ENCODE measurements at places on chromosomes 5 and 9.
A peak's percentile ranks its signal among the peaks of the same experiment; 100 is the strongest.

DNA sequence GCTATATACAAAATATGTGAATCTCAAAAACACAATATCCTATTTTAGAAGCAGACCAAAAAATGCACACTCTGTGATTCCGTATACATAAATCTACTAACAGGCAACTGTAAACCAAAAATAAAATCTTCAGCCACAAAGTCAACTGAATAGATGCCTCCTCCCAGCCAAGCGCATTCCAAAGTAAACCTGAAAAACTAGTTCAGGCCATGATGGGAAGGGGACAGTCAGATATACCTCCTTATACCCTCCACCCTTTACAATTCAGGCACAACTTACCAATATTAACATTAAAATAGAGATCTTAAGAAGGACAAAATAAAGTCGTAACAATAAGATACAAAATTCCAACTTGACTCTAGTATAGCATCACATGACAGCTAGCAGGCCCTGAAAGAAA lies 1604.5 kb upstream of the NUDT12 start:
- no peak for DNase-seq

DNA sequence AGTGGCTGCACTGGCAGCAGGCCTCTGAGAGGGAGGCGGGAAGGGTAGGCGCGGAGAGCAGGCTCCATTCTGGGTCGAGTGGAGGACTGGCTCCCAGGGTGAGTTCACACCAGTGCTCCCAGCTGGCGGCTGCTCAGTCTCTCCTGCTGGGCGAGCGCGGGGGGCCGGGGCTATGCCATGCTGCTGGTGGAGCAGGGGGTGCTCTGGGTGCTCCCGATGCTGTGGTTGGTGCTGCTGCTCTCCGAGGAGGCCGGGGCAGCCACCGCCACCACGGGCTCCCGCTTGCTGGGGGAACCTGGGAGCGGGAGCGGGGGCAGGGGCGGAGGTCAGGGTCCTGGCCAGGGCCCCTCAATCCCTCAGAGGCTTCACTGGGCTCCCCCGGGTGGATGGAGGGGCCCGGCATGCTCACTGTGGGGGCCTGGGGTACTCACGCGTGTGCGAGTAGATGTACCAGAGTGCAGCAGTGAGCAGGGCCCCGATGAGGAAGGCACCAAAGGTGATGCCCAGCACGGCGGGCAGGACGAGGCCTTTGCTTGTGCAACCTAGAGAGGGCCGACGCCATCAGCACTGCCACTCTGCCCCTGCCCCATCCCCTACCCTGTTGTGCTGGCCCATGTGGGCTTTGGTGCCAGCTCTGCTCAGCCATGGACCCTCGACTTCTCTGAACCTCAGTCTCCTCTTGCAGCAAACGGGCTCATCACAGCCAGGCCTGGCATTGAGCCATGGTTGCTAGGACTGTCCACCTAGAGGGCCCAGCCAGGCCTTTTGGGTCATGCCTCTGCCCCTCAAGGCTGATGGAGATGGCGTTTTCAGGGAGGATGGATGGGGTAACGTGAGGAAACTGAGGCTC lies 13.1 kb downstream of the FPGS start:
- no peak for DNase-seq

DNA sequence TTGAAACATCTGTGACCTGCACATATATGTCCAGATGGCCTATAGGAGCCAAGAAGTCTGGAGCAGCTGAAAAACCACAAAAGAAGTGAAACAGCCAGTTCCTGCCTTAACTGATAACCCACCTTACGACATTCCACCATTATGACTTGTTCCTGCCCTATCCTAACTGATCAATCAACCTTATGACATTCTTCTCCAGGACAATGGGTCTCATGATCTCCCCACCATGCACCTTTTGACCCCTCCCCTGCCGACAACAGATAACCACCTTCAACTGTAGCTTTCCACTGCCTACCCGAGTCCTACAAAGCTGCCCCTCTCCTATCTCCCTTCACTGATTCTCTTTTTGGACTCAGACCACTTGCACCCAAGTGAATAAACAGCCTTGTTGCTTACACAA lies 233.8 kb downstream of the CCDC171 start:
- DNase-seq = no peak

GRCh38 chr9:132011896-132012295 lies 67.8 kb downstream of the MED27 start:
- DNase-seq = no peak

DNA sequence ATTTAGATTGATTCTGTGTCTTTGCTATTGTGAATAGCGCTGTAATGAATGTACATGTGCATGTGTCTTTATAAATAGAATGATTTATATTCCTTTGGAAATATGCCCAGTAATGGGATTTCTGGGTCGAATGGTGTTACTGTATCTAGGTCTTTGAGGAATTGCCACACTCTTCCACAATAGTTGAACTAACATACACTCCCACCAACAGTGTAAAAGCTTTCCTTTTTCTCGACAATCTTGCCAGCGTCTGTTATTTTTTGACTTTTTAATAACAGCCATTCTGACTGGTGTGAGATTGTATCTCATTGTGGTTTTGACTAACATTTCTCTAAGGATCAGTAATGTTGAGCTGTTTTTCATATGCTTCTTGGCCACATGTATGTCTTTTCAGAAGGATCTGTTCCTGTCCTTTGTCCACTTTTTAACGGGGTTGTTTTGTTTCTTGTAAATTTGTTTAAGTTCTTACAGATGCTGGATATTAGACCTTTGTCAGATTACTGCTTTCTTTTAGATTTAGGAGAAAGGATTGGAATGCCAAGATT lies 125.0 kb upstream of the NR5A1 start:
- peak; percentile 10 for DNase-seq

DNA sequence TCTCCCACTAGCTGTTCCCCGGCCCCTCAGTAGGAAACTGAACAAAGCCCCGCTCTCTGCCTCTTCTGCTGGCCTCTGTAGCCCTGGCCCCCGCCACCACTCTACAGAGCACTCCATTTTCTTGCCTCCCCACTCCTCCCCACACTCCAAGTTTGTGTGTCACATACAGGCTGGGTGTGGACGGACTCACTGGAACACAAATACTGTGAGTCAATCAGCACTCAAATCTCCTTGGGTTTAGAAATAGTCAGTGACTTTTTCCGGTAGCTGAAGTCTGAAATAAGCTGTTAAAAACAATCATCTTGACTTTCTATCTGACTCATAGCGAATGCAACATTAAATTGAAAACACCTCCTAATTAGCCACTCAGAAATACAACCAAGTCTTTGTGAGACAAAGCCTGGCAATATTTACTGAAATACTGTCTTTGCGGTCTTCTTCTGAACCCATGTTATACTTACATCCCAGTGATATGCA lies 122.5 kb downstream of the LHFPL2 start:
- no peak for DNase-seq

- DNase-seq = no peak
These were observed 487.5 kb upstream of the SGCD start for GRCh38 chr5:155839251-155840037.

DNA sequence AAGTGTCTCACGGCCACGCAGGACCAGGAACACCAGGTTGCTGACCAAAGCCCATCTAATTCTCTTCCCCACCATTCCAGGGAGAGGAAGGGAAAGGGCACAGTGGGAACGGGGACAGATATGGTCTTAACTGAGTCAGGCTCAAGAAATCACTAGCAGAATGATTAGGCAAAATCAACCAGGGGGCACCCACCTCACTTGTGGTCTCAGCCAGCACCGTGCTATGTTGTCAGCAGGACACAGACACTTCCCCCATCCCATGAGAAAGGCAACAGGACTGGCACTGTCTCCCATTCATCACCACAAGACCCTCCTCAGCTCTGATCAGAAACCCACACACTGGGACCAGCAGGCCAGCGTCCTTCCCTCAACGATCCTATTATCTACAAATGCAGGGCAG lies 2.9 kb downstream of the BICD2 start:
- DNase-seq = peak; percentile 90

- DNase-seq = no peak
These were observed 1.3 kb downstream of the PTRH1 start for GRCh38 chr9:127714020-127714750.

All from common myeloid progenitor, CD34-positive (primary cell).